ENCODE measurements at places on chromosomes 2 and 18.

GRCh38 chr2:19362094-19362754, 3.8 kb upstream of the OSR1 start:
- H3K4me1 ChIP-seq = peaks cover 40% of the 10 kb centered on the region
- no peak for DNase-seq
- no peak overlapping the region for H3K27ac ChIP-seq
- peaks cover 42% of the 10 kb centered on the region for H3K27me3 ChIP-seq
- peak overlapping the region; percentile 46 for H3K4me3 ChIP-seq

DNA sequence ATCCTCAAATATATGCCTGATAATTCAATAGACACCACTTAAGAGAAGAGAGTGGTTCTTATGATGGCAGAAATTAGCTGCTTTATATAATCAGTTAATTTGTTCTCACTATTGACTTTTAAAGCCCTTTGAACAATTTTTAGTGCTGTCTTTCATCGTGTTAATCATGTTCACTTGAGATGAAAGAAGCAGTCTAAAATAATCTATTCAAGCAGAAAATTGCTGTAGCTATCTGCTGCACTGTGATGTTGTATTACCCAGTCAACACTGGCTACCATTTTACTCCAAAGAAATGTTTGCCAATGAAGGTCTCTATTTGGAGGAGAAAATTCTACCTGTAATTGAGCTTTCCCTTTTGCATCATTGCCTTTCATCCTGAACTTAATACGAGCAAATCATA, 459.8 kb upstream of the FSIP2 start:
- H3K36me3 ChIP-seq = no peaks in the 10 kb centered on the region
- no peak overlapping the region for H3K27ac ChIP-seq
- no peak overlapping the region for H3K4me3 ChIP-seq
- no peaks in the 10 kb centered on the region for H3K4me1 ChIP-seq
- DNase-seq = no peak

DNA sequence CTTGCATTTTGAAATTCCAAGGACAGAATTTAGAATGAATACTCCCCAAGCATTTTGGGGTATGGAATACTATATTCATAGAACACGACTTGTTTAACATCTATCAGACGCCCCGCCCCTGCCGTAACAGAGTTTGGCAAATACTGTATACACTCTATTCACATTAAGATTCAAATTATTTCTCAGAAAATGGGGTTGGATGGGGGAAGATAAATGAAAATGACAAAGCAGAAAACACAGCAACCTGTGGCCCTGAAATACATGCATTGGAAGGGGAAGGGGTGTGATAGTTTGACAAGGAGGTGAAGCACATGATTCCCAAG, 634.6 kb upstream of the SLC39A10 start:
- H3K27me3 ChIP-seq = no peaks in the 10 kb centered on the region
- no peak for DNase-seq
- no peaks in the 10 kb centered on the region for H3K36me3 ChIP-seq
- H3K4me1 ChIP-seq = no peaks in the 10 kb centered on the region

DNA sequence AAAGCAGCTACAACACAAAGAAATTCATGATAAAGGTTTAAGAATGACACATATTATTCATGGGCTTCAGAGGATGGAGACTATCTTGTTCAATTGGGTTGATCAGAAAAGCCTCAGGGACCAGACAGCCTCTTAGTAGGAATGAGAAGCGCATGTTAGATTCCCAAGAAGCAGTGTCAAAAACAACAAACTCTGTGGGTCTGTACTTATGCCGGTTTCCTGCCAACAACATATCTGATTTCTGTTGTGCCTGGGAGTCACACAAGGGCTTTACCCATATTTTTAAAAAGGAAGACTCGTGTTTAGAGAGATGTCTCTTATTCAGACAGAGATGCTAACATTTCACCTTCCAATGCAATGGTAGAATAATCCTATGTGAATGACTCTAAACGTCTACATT, 2180.6 kb upstream of the CELF4 start:
- H3K27me3 ChIP-seq = no peaks in the 10 kb centered on the region
- no peak overlapping the region for H3K4me3 ChIP-seq
- H3K4me1 ChIP-seq = no peaks in the 10 kb centered on the region
- DNase-seq = no peak
